ENCODE measurements at places on chromosomes 4 and X.

DNA sequence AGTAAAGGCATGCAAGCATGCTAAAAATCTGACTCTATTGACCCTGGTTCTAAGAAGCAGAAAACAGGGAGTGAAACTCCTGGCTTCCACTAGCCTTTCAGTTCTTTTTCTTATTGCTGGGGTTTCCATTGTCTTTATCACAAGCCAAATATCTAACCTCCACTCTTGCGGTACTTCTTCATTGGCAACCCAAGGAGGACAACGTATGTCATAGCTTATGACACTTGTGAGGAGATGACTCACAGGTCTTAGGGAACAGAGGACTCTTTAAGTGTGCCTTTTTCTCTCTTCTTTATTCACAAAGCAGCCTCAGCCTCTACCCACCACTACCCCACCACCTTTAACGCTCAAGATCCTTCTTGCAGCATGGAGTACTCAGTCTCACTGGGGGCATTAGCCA, 124.2 kb downstream of the GUCY2F start:
- DNase-seq: no peak

DNA sequence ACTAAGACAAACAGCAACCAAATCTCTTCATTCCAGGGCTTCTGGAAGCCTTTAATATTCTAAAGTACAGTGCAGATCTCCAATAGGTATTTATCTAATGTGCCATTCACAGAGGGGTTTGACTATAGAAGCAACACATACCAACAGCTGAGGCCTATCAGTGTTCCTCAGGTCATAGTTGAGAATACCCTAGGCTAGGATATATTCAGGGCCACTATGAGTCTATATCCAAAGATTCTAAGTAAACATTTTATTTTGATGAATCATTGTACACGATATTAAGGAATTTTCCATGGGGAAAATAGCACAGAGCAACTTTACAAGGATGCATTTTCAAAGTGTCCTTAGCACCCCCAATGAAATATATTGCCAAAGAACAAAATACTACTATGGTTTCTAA, 9.7 kb downstream of the SMIM10 start:
- no peak for DNase-seq

GRCh38 chr4:40340030-40340429, 4.9 kb downstream of the CHRNA9 start:
- no peak for DNase-seq

GRCh38 chrX:115233497-115234455, at the start of gene LRCH2:
Gene LRCH2, minus strand, starts transcription at chrX:115234096. Its CDS starts 55 bp downstream, at chrX:115234041.
- no peak for DNase-seq

GRCh38 chr4:185924458-185925044, 112.6 kb upstream of the SORBS2 start:
- DNase-seq: no peak

- DNase-seq: no peak
Observed at GRCh38 chr4:38818441-38818976, 13.9 kb upstream of the TLR1 start.

DNA sequence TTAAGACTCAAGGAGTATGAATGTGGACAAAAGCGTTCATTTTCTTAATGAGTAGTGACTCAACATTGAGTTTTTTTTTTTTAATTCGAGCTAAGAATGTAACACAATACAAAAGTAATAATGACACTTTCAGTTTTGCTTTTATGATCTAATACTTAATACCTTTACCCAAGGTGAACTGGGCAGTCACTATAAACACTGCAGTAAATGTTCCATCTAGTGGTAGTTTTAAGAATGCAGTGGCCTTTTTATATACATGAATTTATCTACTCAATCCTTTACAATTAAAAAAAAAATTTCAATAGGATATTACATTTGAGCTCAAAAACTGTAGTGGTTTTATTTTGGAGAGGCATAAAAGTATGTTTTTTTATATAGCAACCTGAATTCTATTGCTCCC, 33.9 kb downstream of the PDK3 start:
- no peak for DNase-seq

DNA sequence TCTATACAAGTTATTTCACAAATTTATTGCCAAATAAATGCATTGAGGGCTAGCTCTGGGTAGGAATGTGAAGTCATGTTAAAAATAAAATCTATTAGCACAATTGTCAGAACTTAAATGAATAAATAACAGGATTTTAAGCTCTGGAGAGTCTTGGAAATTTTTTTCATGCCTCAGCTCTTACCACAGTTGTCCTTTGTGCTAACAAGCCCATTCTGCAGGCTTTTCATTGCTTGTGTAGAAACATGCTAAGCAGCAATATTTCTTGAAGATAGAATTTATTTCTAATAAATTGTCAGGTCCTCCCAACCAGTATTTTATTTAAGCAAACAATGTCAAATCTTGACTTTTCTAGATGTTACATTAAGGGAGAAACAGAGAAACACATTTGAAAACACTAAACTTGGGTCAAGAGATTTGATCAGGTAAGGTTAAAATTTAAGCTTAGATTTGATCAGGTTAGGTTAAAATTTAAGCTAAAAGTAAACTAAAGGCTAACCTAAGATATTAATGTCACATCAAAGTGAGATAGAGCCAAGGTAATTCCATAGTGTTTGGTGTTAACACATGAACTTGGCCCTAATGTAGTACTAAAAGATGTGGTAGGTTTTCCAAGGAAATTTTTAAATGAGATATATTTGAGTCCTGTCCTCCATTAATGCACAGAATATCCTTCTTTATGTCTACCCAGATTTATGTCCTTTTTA, 179.1 kb upstream of the IL1RAPL1 start:
- DNase-seq: no peak

- DNase-seq: no peak
Observed at GRCh38 chr4:176500894-176501293, 181.1 kb downstream of the SPCS3 start.

Data from HS-5 (cell line).